NCI-H1694 treated with DMSO at 0.1 percent for 48 hours (cell line): ENCODE measurements at places on chromosomes 1 and 21.
A peak's percentile ranks its signal among the peaks of the same experiment; 100 is the strongest.

- no peak for DNase-seq
These were observed 2.8 kb downstream of the UBE2J2 start for GRCh38 chr1:1270813-1271212.

DNA sequence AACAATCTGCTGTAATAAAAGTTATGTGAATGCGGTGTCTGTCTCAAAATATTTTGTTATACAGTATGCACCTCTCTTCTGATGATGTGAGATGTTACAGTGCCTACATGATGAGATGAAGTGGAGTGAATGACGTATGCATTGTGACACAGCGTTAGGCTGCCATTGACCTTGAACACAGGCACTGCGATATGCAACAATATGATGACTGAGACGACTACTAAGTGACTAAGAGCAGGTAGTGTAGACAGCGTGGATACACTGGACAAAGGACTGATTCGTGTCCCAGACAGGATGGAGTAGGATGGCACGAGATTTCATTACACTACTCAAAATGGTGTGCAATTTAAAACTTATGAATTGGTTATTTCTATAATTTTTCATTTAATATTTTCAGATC, 8.4 kb downstream of the SGIP1 start:
- DNase-seq, result no peak

GRCh38 chr1:151606384-151606783, 5.5 kb upstream of the SNX27 start:
- no peak for DNase-seq

GRCh38 chr1:151511636-151512215, 539 bp downstream of the CGN start:
- no peak for DNase-seq

GRCh38 chr1:8266436-8267165, 51.3 kb upstream of the SLC45A1 start:
- no peak for DNase-seq

DNA sequence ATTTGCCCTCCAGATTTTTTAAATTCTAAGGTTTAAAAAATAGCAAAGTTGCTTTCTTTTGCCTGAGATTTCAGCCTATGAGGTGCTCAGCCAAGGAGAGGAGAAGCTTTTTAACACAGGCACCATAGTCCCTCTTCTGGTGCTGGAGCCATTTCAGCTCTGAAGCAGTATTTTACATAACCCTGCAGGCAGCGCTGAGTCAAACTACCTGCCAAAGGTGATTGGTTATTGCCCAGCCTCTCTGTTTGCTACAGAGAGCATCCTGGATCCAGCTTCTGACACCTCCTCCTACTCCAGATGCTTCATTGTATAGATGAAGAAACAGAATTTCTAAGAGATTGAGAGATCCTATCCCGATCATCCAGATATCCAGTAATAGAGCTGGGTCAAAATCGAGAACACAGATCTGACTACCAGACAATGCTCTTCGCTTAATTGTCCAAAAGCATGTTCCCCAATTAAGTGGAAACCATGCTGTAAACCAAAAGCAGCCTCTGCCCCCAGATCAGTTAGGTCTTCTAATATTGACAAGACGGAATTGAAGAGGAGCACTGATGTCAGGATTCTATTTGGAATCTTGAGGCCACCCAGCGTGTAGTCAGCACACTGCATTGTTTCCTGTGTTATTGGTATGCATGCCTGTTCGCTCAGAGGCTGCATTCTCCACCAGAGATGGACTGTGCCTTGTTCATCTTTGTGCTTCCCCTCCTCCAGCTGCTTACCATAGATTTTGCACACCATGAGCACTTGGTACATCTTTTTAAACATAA, 22.1 kb downstream of the RGS8 start:
- no peak for DNase-seq

DNA sequence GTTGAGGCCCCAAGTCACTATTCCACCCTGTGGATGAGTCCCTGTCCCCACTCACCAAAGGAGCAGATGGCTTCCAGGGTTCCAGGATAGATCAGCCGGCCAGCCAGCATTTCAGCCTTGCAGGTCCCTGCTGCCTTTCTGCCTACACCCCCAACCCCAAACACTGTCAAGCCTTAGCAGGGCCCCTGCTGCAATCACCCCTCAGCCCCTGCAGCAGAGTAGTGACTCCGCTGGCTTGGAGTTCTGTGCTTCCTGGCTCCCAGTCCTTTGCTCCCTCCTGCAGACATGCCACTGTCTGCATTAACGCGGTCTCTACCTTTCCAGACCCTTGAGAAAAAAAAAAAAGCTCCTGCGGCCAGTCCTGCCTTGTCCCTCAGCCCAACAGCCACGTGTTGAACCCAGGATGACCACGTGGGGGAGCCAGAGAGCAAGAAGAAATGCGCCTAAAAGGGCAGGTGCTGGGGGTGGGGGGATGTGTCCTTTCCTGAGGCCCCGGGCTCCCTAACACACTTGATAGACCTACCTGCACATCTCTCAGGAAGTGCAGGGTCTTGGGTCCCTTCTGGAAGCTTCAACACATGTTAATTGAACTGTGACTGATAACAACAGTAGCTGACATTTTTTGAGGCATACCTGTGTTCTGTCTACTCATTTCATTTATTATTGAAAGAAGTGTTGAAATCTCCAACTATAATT, 37.4 kb downstream of the RASSF5 start:
- peak; percentile 28 for DNase-seq

DNA sequence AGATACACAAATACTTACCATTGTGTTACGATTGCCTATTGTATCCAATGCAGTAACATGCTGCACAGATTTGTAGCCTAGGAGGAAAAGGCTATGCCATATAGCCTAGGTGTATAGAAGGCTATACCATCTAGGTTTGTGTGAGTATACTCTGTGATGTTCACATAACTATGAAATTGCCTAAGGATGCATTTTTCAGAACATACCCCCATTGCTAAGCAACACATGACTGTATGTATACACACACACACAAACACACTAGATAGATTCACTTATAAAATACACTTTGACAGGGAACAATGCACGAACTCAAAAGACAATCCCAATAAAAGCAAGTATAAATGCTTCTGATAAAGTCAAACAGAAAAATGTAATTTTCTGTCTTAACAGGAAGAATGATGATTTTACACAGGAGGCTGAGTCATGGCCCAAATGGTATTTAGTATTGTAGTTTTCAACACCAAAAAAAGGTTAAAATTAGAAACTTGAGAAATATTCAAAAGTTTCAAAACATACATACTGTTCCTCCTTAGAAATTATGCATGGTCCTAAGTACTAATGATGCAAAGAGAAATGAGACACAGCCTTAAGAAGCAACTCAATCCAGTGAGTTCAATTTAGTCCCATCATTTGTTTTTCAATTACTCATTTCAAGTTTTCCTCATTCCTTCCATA, 12.2 kb downstream of the FH start:
- DNase-seq, result no peak

- DNase-seq, result no peak
These were observed 223.0 kb downstream of the LTN1 start for GRCh38 chr21:28769683-28770082.

GRCh38 chr1:219521325-219521724, 91.6 kb downstream of the ZC3H11B start:
- no peak for DNase-seq

GRCh38 chr1:78339490-78339889, 151.3 kb upstream of the PTGFR start:
- no peak for DNase-seq

GRCh38 chr1:187091666-187092065, 262.9 kb downstream of the PLA2G4A start:
- DNase-seq, result no peak

DNA sequence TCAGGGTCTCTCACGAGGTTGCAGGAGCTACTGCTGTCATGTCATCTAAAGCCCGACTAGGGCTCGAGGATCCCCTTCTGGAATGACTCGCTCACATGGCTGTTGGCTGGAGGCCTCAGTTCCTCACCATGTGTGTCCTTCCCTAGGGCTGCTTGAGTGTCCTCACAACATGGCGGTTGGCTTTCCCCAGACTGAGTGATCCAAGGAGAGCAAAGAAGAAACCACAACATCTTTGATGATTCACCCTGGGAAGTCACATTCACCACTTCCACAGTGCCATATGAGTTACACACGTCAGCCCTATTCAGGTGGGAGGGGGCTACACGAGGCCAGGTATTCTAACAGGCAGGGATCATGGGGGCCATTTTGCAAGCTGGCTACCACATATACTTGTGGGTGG, 64.9 kb downstream of the FHAD1 start:
- DNase-seq, result no peak
